ENCODE measurements at places on chromosomes 5 and 9.
A peak's percentile ranks its signal among the peaks of the same experiment; 100 is the strongest.

DNA sequence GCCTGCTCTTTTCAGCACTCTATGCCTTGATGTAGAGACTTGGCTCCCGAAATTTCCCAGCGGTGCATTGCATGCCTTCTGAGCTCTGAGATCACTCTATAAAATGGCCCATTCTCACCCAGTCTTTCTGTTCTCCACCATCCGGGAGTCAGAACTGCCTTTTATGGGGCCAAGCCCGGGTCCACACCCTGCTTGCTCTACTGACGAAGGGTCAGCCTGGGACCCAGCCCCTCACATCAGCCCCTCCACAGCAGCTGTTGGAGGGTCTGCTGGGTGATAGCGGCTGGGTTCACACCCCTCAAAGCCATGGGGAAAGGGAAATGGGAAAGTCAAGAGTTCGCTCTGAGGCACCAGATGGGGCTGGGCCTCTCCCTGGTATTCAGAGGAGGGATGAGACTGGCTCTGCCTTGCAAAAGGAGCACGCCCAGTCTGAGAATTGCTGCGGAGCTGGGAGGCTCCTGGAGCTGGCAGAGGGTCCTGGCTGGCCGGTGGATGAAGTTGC is 66.0 kb upstream of the ORM1 start:
- DNase-seq, result no peak

DNA sequence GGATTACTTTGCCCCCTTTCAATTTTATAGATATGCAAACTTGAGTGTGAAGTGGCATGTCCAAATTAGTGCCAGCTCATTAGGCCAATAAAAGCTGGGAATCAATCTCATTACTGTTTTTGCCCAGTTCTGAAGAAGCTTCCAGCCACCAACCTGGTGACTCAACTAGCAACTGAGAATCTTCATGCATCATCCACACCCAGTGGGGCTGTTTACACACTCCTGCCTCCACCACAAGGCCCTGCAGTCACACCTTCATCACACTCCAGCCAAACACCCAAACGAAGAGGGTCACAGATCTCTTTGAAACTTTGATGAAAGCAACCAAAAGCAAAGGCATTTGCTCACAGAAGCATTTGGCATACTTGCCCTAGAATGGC is 41.3 kb upstream of the S1PR3 start:
- DNase-seq, result no peak

DNA sequence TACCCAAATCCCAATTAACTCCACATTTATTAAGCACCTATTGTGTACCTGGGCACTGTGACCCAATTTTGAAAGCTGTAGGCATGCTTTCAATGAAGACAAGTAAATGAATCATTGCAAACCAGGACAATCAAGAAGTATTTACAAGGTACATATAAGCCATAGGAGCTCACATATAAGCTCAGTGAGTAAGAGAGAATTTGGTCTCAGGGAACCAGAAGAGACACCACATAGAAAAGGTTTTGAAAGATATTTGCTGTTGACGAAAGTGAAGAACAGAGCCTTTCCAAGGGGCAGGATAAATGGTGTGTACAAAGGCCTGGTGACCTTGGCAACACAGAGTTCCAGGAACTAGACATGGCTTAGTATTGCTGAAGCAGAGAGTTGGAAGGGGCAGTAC is 187.6 kb downstream of the CD180 start:
- DNase-seq, result no peak

DNA sequence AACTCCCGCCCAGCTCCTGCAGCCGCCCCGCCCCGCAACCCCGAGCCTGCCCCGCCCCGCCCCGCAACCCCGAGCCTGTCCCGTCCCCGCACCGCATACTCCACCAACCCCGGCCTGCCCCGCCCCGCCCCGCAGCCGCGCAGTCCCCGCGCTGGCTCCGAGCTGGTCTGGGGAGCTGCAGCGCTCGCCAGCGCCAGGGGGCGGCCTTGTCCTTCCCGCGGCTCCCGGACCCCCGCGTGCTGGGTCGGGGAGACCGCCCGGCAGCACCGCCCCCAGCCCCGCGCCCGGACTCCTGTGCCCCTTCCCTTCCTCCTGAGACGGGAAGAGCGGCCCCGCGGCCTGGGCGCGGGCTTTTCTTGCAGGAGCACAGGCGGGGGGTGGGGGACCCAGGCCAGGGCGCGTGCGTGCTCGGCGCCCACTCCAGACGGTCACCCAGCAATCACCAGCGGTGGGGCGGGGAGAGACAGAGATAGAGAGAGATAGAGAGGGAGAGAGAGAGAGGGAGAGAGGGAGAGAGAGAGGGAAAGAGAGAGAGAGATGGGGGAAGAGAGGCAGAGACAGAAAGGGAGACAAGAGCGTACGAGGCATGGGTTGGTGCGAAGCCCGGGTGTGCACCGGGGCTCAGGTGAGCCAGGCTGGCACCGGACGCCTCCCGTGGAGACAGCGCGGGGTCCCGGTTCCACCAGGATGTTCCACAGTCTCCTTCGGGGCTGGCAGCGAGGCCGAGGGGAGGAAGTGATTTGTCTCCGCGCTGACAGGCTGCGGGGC is 14.7 kb upstream of the TMEM250 start:
- DNase-seq, result peak; percentile 82

- DNase-seq, result no peak
Measured at GRCh38 chr5:58708456-58708855, 125.6 kb downstream of the RAB3C start.

DNA sequence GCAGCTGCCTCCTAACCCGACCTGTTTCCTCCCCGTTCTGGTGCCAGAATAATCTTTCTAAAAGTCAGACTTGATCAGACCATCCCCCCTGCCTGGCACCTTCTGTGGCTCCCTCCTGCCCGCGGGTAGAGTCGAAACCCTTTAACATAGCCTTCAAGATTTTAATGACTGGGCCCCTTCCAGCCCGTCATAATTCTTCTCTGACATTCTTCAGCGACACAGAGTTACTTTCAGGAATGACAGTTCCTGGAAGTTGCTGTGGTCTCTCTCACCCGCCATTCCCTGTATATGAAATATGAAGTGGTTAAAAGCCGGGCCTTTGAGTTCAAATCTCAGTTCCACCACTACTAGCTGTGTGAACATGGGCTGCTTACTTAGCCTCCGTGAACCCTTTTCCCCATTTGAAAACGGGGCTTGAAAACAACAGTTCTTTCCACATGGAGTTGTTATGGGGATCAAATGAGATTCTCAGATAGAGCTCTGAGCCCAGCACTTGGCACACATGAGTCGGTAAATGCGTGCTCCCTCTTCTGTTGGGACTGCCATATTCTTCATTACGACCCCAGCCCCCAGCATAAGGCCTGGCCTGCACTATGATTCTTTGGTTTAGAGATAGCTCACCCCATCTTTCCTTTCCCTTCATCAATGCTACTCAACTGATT is 737 bp downstream of the NANS start:
- no peak for DNase-seq

GRCh38 chr5:84634256-84634655 is 249.6 kb upstream of the EDIL3 start:
- DNase-seq, result no peak

- no peak for DNase-seq
Measured at GRCh38 chr9:135254176-135255032, 166.9 kb downstream of the OLFM1 start.

DNA sequence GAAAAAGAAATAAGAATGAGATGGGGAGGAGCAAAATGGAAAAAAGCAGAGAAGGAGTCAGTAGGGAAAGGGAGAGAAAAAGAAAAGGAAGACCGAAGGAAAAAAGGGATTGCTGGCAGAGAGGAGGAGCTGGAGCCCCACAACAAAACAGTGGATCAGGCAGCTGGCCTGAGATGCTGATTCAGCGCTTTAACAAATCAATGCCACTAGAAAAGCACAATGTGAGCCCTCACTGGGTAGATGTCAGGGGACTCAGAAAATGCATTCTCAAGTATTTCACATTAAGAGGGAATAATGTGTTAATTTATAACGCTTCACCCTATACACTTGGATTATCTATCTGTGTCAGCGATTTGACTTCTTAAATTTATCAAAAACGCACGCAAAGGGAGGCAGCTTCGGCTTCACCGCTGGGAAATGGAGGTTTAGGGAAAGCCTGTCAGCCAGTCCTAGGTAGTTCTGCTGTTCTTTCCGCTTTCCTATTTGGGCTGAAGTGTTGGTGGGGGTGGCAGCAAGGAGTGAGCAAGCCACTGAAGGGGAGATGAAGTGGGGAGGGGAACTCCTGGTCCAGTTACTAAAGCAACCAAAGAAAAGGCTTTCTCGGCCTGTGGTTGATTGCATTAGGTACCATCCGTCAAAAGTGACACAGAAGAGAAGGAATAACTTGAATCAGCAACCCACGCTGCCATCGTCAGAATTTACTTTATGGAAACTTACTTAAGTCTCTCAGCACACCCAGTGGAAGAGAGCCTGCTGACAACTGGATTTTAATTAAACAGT is 161.6 kb downstream of the BNC2 start:
- no peak for DNase-seq

DNA sequence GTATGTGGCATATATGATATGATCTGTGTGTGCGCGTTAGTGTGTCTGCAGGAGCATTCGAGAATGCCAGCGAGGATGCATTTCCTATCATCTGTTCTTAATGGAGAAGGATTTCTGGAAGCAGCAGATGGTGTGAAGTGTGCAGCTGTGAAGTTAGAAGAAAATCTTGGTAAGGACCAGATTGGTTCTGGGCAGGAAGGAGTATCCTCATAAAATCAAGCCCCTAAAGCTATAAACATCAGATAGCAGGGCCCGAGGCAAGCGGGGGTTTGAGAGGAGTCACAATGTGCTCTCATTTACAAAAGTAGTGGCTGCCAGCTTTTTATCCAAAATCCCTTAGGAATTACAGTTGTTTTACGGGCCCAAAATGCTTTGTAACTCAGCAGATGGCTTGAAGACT is 40.0 kb downstream of the DAPK1 start:
- no peak for DNase-seq

- no peak for DNase-seq
Measured at GRCh38 chr9:134627417-134628353, 13.9 kb upstream of the COL5A1 start.

DNA sequence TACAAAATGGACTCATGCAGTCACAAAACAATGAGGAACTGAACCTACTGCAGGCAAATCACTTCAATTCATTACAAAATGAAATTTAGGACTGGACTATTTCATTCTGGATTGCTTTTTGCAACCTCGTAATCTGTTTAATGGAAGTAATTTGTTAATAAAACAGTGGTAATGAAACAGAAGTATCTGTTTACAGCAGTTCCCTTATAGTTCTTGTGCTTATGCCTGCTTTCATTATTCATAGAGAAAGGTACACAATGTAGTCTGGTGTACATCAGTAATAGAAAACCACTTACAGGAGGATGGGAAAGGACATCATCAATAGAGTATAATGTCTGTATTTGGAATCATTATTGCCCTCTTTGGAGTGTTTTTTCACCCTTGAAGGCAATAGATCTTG is 389.2 kb upstream of the NUDT12 start:
- no peak for DNase-seq

GRCh38 chr9:89878687-89879086 is 273.9 kb downstream of the GADD45G start:
- no peak for DNase-seq

- DNase-seq, result no peak
Measured at GRCh38 chr5:80008995-80009765, 18.1 kb upstream of the MTX3 start.

DNA sequence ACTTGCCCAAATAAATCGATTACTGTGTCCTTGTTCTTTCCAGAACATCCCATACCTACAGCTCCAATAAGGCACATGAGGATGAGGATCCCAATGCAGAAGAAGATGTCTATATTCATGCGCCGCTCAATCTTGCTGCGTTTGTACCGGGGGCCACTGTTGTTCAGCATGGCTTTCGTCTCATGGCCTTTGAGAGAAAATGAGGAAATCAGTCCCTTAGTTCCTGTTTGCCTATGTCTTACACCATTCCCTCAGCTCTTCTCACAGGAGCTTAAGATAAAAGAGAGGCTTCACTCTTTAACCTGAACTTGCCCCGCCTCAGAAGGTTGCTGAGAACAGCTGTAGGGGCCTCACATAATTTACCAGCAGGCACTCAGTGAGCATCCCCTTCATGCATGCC is 211.6 kb downstream of the ATP10B start:
- DNase-seq, result no peak

DNA sequence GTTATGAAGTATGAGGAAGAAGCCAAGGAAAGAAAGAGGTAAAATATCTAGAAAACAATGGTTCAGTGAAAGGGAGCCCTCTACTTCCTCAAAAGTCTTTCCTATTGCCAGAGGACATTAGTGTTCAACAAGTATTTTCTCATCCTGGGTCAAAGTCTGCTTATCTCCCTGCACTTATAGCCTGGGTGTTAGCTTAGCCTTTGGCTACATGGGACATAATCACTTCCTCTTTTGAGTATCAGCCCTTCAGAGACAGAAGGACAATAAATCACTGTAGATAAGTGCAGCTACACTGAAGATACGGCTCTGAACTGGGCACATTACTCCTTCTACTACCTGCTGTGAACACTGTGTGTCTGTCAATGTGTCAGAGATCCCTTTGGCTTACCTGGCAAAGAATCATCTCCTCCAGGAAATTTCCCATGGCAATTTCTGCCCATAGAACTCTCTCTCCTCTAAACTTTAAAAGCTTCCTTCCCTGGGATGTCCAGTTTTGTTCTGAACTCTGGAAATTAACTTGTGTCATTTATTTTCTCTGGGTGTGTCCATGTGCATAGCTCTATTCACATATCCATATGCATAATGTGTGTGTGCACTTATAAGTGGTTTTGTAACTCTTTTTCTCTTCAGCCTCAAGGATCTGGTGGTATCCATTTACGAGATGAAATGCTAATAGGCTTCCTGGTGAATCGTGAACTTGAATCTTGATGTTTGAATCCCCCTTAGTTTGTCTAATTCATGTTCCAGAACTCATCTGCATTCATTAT is 30.0 kb upstream of the RECK start:
- DNase-seq, result no peak

DNA sequence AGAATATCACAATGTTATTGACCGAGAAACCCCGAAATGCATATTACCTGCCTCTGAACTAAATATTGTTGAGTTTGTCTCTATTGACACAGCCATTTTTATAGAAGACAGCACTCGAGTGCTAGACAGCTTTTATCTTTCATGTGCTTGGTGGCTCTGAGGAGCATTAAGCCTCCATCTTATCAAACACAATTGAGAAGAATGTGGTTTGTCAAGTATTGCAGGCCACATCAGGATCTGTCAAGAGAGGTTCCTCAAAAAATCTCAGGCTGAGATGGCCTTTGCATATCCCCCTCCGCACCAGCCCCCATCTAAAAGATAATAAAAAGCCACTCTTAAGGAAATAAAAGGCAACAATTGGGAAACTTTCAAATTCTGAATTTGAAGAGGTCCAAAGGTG is 284.8 kb downstream of the DENND1A start:
- DNase-seq, result no peak

DNA sequence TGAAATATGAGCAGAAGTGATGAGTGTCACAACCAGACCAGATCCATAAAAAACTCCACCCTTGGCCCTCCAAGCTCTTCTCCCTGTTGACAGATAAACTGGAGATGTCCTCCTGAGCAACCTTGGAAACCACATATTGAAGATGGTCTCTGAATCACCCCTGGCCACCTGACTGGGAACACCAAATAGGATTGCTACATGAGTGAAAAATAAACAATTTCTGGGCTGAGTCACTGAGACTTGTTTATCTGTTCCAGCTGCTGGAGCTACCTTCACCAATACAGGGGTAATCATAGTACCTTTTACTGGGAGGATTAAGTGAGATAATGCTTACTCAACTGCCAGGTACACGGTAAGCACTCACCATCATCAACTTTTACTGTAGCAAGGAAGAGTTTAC is 53.3 kb downstream of the PCA3 start:
- no peak for DNase-seq

GRCh38 chr5:73971326-73971725 is 345.3 kb downstream of the ARHGEF28 start:
- no peak for DNase-seq

GRCh38 chr5:2291146-2291840 is 408.6 kb upstream of the IRX4 start:
- no peak for DNase-seq

GRCh38 chr5:16740066-16740810 is 123.4 kb upstream of the RETREG1 start:
- no peak for DNase-seq

Measured in GM13977 (cell line).